Chondrocyte (in vitro differentiated cells): ENCODE measurements at places on chromosomes 3 and 15.

DNA sequence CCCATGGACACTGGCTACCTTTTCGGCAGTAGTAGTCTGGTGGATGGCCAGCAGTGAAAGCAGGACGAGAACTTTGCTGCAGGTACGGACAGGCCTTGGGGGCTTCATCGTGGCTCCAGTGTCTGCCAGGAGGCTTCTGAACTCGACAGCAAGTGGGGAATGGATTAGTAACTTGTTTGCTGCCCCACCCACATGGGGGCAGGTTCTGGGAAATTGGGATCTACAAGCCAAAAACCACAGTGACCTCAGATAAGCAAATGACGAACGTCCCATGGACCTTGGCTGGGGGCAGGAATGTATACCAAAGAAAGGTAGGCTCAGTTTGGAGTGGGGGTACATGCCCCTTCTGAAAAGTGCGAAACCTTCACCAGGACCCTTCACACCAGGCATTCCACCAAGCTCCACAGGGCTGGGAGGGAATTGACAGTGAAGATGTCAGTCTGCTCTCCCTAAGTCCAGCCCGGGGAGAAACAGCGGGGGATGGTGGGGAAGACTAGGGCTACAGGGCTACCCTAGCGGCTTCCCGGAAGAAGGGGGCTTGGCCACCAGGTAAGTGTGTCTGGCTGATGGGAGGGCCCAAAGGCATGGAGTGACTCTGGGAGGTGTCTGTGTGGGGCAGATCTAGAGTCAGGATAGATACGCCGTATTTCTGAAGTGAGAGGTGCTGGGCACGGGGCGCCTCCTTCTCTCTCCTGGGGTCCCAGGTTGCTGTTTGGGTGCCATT lies at the start of gene ITIH4:
Gene ITIH4 (minus strand): TSS at position 138 of the 724 bp plus-strand sequence. CDS start 30 bp downstream, at position 108.
- H3K4me1 ChIP-seq, result peaks cover 50% of the 10 kb centered on the region
- H3K4me3 ChIP-seq, result no peak within 1 kb of the TSS
- no peaks in the 10 kb centered on the region for H3K27me3 ChIP-seq
- H3K36me3 ChIP-seq, result peaks cover 2% of the 10 kb centered on the region
- peak within 1 kb of the TSS; percentile 93 for H3K27ac ChIP-seq
- no peak for DNase-seq

- no peaks in the 10 kb centered on the region for H3K4me1 ChIP-seq
- no peak overlapping the region for H3K27ac ChIP-seq
- no peak overlapping the region for H3K4me3 ChIP-seq
- peaks cover 48% of the 10 kb centered on the region for H3K36me3 ChIP-seq
- DNase-seq, result no peak
Measured at GRCh38 chr3:178987745-178988144, 83.9 kb downstream of the ZMAT3 start.

GRCh38 chr3:14511623-14512280 lies 28.4 kb downstream of the GRIP2 start:
- no peak overlapping the region for H3K4me3 ChIP-seq
- H3K27ac ChIP-seq, result no peak overlapping the region
- H3K36me3 ChIP-seq, result no peaks in the 10 kb centered on the region

DNA sequence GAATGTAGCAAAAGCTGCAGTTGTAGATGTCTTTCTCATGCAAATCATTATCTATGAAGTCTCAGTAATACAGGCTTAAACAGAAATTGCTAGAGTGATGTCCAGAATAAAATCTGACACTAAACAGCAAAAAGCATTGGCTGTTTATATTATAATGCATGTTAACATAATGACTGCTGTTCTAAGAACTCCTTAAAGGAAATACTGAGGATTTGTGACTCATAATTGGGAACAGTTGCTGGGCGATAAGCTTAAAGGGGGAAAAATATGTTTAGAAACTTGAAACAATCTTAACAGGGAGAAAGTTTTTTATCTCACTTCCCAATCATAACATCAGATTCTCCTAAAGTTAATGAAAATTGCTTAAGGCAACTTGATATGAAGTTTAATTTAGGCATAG lies 17.5 kb downstream of the TIPARP start:
- no peaks in the 10 kb centered on the region for H3K27me3 ChIP-seq
- H3K27ac ChIP-seq, result peak overlapping the region; percentile 73
- DNase-seq, result no peak
- peaks cover 32% of the 10 kb centered on the region for H3K36me3 ChIP-seq
- H3K4me3 ChIP-seq, result peak overlapping the region; percentile 1

- no peak overlapping the region for H3K27ac ChIP-seq
- peaks cover 21% of the 10 kb centered on the region for H3K27me3 ChIP-seq
- DNase-seq, result no peak
- H3K36me3 ChIP-seq, result no peaks in the 10 kb centered on the region
- no peak overlapping the region for H3K4me3 ChIP-seq
Measured at GRCh38 chr3:184666442-184666841, 45.4 kb downstream of the MAGEF1 start.

DNA sequence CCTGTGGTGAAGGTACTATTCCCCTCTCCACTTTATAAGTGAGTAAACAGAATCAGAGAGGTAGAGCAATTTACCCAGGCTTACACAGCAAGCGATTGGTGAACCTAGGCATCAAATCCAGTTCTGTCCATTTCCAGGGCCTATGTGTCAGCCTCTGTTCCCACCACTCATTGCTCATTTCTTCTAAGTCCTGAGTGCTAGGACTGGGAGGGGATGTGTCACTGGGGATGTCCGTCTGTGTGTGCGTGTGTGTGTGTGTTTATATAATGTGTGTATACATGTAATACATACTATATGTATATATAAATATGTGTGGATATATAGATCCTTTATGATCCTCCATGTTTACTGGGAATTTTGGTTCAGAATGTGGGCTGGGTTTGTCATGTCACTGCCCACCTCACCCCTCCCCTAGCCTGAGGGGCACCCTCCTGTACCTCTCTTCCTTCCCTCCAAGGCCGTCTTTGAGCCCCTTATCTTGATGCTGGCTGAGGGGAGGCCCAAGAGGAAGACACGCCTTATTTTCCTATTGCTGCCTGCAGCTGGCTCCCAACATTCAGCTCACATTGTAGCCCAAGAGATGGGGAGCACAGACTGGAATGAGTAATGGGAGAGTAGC lies 2.1 kb downstream of the TMEM43 start:
- no peak for DNase-seq
- H3K36me3 ChIP-seq, result peaks cover 25% of the 10 kb centered on the region
- peaks cover 38% of the 10 kb centered on the region for H3K4me1 ChIP-seq
- H3K27me3 ChIP-seq, result no peaks in the 10 kb centered on the region

DNA sequence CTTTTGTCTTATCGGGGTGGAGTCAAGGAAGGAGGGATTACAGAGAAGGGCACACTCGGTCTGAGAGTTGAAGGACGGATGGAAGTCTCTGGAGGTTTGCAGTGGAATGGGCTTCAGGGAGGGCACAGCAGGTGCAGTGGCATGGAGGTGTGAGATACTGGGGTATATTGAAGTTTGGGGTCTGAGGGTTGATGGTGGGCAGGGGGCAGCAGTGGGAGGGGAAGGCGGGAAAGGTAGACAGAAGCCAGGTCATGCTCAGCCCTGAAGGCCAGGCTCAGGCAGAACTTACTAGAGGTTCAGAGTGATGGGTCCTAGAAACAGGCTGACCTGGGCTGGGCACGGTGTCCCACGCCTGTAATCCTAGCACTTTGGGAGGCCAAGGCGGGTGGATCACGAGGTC lies 52.7 kb downstream of the HRH1 start:
- no peak for DNase-seq
- peak overlapping the region; percentile 97 for H3K27ac ChIP-seq
- H3K27me3 ChIP-seq, result no peaks in the 10 kb centered on the region
- H3K4me1 ChIP-seq, result peaks cover 92% of the 10 kb centered on the region
- H3K36me3 ChIP-seq, result peaks cover 2% of the 10 kb centered on the region

DNA sequence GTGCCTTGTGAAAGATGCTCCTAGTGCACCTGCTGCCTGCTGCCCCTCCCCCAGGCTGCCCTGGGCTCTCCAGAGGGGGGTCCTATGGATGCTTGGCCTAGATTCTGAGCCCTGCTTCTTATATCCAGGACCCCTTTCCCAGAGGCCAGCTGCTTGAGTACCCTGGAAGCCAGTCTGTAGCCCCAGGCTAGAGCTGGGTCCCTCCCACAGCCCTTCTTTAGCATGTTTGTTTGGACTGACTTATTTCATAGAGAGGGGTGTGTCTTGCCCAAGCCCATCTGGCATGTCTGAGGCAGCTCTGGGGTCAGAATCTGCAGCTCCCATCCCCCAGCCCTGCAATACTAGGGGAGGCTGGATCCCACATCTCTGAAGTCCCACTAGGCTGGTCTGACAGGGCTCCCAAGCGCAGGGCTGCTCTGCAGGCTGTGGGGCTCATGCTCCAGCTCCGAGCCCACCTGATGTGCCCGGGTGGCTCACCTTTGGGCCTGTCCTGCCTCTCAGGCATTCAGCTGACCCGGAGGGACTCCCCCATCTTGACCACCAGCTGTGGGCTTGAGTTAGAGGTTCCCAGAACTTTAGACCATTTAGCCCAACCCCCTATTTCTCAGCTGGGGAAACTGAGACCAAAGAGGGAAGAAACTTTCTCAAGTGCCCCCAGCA lies 3.1 kb downstream of the CHRNB4 start:
- H3K4me1 ChIP-seq, result peaks cover 4% of the 10 kb centered on the region
- H3K36me3 ChIP-seq, result peaks cover 1% of the 10 kb centered on the region
- no peak for DNase-seq
- peaks cover 18% of the 10 kb centered on the region for H3K27me3 ChIP-seq
- no peak overlapping the region for H3K4me3 ChIP-seq

DNA sequence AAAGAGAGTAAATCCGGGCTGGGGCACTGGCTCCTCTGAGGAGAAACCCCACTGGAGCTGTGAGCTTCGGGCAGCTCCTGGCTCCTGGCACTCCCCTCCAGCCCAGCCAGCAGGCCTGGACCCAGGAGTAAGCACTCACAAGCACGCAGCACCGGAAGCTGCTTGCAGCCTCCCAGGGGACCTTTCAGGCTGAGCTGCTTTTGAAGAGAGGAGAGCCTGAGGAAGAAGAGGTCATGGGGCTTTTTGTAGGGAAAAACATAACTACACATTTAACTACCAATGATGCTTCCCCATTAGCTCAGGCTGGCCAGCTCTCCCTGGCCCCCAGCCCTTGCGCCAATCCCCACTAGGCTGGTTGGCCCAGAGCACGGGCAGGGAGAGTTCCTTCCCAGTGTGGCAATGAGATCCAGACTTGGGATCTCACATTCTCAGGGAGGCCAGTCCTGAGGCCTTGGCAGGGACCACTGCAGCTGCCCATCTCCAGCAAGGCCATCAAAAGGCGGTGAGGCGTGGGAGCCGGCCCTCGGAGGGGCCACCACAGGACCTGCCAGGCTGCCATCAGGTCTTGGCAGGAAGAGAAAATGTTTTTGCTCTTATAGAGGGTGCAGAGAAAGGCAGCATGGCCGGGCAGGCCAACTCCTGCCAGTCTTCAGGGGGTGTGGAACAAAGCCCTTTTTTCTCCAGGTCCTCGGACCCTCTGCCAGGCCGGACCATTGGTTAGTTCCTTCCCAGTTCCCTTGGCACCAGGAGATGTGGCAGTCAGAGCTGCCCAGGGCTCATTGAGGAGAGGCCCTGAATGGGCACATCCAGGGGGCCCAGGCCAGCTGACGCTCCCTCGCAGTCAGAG lies 41.5 kb upstream of the MFGE8 start:
- H3K27me3 ChIP-seq, result peaks cover 4% of the 10 kb centered on the region
- H3K4me3 ChIP-seq, result no peak overlapping the region
- peak overlapping the region; percentile 5 for H3K27ac ChIP-seq
- H3K36me3 ChIP-seq, result no peaks in the 10 kb centered on the region
- DNase-seq, result no peak

DNA sequence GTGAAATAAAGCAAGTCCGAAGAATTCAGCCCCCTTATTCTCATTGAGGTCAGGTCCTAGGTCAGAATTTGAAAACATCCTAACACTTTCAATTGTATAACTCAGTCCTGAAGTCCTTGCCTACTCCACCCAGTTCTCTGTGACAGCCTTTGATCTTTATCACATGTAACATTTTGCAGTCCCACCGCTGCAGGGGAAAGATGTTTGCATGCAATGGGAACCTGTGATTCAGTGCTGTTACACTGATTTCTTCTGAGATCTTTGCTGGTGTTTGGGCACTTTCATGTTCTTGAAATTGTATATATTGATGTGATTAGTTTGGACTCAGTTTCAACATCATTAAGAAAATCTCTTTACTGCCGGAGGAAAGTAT lies 18.0 kb upstream of the SECISBP2L start:
- peaks cover 3% of the 10 kb centered on the region for H3K27me3 ChIP-seq
- peaks cover 18% of the 10 kb centered on the region for H3K4me1 ChIP-seq
- no peak for DNase-seq
- no peak overlapping the region for H3K27ac ChIP-seq
- H3K36me3 ChIP-seq, result peaks cover 2% of the 10 kb centered on the region
